ENCODE measurements at places on chromosomes 6 and 20. TPM values are rescaled to one million over a fixed set of nuclear protein-coding genes. Genes with fewer than 3 reads are reported as not detected.

DNA sequence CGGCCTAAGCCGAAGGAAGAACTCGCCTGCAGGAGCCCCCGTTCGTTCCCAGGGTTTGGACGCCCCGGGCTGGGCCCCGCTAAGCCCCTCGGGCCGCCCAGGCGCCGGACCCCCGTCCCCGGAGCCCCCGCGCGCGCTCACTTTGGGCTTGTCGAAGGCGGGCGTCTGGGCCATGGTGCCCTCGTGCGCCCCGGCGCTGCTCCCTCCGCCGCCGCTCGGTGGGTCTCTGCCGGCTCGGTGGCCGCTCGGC lies 140 bp downstream of the ADA start:
- DNase-seq = no peak
- peak overlapping the region; percentile 12 for H3K27ac ChIP-seq
- H3K36me3 ChIP-seq = no peaks in the 10 kb centered on the region
- H3K4me3 ChIP-seq = peak overlapping the region; percentile 72

GRCh38 chr6:147999001-147999540 lies 343.6 kb upstream of the SASH1 start:
- H3K36me3 ChIP-seq = no peaks in the 10 kb centered on the region
- no peaks in the 10 kb centered on the region for H3K27me3 ChIP-seq
- no peaks in the 10 kb centered on the region for H3K4me1 ChIP-seq
- DNase-seq = no peak

DNA sequence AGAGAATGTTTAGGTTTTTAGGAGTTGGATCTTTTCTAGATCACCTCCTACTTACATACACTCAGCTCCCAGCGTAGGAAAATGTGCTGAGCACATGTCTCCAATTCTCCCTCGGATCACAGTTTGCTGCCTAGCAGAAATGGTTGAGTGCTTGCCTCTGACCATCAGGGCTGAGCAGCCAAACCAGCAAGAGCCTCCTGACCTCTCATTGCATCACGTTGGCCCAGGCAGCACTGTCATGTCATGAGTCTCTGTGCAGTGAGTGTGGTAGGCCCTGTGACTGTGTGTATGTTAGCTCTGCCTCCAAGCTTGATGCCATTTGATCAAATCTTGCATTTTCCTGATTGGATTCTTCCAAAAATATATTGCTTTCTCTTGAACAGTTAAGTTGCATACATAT lies 112.0 kb downstream of the LRRC1 start:
- H3K27me3 ChIP-seq = no peaks in the 10 kb centered on the region
- no peak overlapping the region for H3K27ac ChIP-seq
- DNase-seq = no peak
- H3K36me3 ChIP-seq = no peaks in the 10 kb centered on the region
- no peak overlapping the region for H3K4me3 ChIP-seq

GRCh38 chr6:32602383-32602782 lies 12.7 kb upstream of the HLA-DRB1 start:
- H3K27me3 ChIP-seq = no peaks in the 10 kb centered on the region
- DNase-seq = no peak
- no peak overlapping the region for H3K27ac ChIP-seq
- H3K36me3 ChIP-seq = no peaks in the 10 kb centered on the region

DNA sequence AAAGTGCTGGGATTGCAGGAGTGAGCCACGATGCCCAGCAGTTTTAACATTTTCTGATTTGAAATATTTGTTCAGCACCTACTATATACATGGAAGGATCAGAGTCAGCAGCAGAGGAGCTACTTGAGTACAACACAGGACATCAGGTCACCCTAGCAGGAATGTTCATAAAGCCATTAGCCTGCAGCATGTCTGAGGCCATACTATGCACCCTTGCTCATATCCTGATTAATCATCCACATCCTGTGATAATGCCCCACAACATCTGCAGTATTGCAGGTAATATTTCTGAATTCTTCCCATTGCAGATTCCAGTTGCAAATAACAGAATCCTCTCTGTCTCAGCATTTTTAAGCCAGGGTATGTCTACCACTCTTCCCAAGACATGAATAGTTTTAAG lies 171.0 kb upstream of the PRND start:
- no peak for DNase-seq
- no peak overlapping the region for H3K4me3 ChIP-seq
- H3K36me3 ChIP-seq = no peaks in the 10 kb centered on the region
- no peak overlapping the region for H3K27ac ChIP-seq
- H3K27me3 ChIP-seq = no peaks in the 10 kb centered on the region

KHDC1 gene
- total RNA-seq = 2.3 TPM

DNA sequence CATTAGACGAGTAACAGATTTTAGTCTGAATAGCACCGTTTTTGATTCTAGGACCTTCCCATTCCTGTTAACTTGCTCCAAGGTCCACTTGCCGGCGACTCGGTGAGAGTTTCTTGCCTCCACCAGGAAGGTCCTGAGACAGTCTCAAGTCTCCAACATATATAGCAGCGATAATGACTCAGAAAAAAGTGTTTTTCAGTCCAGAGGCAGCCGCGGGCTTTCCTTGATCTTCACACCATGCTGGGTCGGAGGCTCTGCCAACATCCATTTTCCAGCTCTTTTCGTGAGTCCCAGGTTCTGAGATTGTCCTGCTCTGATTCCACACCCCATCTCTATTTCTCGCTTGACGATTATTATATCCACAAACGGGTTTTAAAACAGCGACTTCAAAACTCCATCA lies 170.5 kb downstream of the GPX5 start:
- no peak overlapping the region for H3K4me3 ChIP-seq
- DNase-seq = no peak
- no peaks in the 10 kb centered on the region for H3K27me3 ChIP-seq

GRCh38 chr6:149864578-149865535 lies 698 bp upstream of the LRP11 start:
- no peaks in the 10 kb centered on the region for H3K36me3 ChIP-seq
- no peak for DNase-seq
- peak overlapping the region; percentile 56 for H3K4me3 ChIP-seq

GRCh38 chr6:22448291-22448711 lies 121.1 kb upstream of the HDGFL1 start:
- H3K27me3 ChIP-seq = peaks cover 3% of the 10 kb centered on the region
- no peak for DNase-seq

GRCh38 chr6:45772051-45772450 lies 243.6 kb downstream of the CLIC5 start:
- H3K27ac ChIP-seq = no peak overlapping the region
- no peaks in the 10 kb centered on the region for H3K27me3 ChIP-seq

DNA sequence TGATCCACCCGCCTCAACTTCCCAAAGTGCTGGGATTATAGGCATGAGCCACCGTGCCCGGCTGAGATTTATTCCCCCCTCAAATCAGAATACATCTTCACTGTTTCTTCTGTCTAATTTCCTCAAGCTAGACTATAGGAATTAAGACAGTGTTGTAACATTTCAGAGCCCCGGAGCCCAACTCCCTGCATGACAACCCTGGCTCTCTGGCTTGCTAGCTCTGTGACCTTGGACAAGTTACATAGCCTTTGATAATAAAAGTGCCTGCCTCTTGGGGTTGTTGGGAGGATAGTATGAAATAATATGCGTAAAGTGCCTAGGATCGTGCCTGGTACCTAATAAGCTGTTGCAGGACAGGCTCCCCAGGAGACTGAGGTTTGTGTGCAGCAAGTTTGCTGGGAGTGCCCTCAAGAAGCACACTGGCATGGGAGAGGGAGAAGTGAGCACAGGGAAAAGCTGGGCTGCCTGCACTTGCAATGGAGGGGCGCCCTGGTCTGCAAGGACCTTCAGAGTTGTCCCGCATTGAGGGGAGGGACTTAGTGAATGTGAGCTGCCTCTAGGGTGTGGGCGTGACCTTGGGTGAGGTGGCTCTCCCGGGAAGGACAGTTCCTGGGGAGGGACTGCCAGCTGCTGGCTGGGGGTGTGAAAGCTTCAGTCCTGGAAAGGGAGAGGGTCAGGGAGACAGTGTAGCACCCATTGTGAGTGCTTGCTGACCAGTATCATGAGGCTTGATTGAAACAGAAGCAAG lies 43.4 kb downstream of the TAF8 start:
- no peaks in the 10 kb centered on the region for H3K4me1 ChIP-seq
- DNase-seq = no peak
- H3K4me3 ChIP-seq = no peak overlapping the region
- no peaks in the 10 kb centered on the region for H3K27me3 ChIP-seq
- no peak overlapping the region for H3K27ac ChIP-seq

DNA sequence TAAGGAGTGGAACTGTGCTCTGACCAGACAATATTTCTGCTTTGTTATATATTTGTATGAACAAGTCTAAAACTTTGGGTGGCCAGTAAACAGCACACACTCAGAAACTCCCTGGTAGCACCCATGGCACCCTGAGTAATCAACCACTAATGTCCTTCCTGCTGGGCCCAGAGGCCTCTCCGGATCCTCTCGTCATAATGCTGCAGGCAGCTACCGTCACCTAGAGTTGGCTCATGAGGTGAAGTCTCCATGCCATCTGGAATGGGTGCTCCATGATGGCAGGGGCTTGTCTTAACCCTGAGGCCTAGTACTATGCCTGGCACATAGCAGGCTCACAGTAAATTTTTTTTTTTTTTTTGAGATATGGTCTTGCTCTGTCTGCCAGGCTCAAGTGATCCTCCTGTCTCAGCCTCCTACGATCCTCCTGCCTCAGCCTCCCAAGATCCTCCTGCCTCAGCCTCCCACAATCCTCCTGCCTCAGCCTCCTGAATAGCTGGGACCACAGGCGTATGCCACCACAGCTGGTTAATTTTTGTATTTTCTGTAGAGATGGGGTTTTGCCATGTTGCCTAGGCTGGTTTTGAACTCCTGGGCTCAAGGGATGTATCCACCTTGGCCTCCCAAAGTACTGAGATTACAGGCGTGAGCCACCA lies 3.0 kb upstream of the SDCBP2 start:
- H3K36me3 ChIP-seq = no peaks in the 10 kb centered on the region
- DNase-seq = no peak
- no peak overlapping the region for H3K27ac ChIP-seq
- H3K27me3 ChIP-seq = no peaks in the 10 kb centered on the region
- H3K4me1 ChIP-seq = peaks cover 18% of the 10 kb centered on the region
- H3K4me3 ChIP-seq = no peak overlapping the region

SRSF12 gene
- total RNA-seq = 4.8 TPM

AKAP12 gene
- total RNA-seq = 133 TPM

- DNase-seq = no peak
- H3K4me1 ChIP-seq = peaks cover 7% of the 10 kb centered on the region
- no peaks in the 10 kb centered on the region for H3K27me3 ChIP-seq
- H3K36me3 ChIP-seq = no peaks in the 10 kb centered on the region
- no peak overlapping the region for H3K27ac ChIP-seq
Measured at GRCh38 chr6:163460307-163460782, 45.8 kb downstream of the QKI start.

NPEPL1 gene
- 17.8 TPM for total RNA-seq

GRCh38 chr6:74946961-74947360 lies 258.9 kb downstream of the COL12A1 start:
- no peak overlapping the region for H3K27ac ChIP-seq
- H3K4me1 ChIP-seq = no peaks in the 10 kb centered on the region
- H3K36me3 ChIP-seq = no peaks in the 10 kb centered on the region
- no peak overlapping the region for H3K4me3 ChIP-seq

RPS21 gene
- 3,379 TPM for total RNA-seq

CNKSR3 gene
- total RNA-seq = 14.6 TPM

GRCh38 chr20:24831232-24831631 lies 117.8 kb upstream of the CST7 start:
- H3K27ac ChIP-seq = no peak overlapping the region
- DNase-seq = no peak
- no peaks in the 10 kb centered on the region for H3K36me3 ChIP-seq
- H3K4me3 ChIP-seq = no peak overlapping the region

DNA sequence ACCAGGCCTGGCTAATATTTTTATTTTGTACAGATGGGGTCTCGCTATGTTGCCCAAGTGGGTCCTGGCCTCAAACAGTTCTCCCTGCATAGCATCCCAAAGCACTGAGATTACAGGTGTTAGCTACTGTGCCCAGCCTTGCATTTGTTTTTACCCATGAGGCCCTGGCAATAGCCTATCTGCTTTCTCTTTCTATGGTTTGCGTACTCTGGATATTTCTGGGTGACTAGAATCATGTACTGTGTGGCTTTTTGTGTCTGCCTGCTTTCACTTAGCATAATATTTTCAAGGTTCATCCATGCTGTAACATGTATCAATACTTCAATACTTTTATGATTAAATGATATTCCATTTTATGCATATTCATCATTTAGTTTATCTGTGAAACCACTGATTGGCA lies 451.7 kb downstream of the GRIK2 start:
- H3K4me3 ChIP-seq = no peak overlapping the region
- no peak for DNase-seq
- H3K4me1 ChIP-seq = no peaks in the 10 kb centered on the region
- H3K36me3 ChIP-seq = no peaks in the 10 kb centered on the region
